Stimulated activated CD4-positive, alpha-beta T cell treated with anti-CD3 and anti-CD28 coated beads, Interleukin-15, amount 100 ng/mL, for 48 hours (primary cell): ENCODE measurements at places on chromosomes 2 and 18.
A peak's percentile ranks its signal among the peaks of the same experiment; 100 is the strongest.

- no peak for DNase-seq
These were observed 51.2 kb downstream of the CCDC148 start for GRCh38 chr2:158405341-158405740.

DNA sequence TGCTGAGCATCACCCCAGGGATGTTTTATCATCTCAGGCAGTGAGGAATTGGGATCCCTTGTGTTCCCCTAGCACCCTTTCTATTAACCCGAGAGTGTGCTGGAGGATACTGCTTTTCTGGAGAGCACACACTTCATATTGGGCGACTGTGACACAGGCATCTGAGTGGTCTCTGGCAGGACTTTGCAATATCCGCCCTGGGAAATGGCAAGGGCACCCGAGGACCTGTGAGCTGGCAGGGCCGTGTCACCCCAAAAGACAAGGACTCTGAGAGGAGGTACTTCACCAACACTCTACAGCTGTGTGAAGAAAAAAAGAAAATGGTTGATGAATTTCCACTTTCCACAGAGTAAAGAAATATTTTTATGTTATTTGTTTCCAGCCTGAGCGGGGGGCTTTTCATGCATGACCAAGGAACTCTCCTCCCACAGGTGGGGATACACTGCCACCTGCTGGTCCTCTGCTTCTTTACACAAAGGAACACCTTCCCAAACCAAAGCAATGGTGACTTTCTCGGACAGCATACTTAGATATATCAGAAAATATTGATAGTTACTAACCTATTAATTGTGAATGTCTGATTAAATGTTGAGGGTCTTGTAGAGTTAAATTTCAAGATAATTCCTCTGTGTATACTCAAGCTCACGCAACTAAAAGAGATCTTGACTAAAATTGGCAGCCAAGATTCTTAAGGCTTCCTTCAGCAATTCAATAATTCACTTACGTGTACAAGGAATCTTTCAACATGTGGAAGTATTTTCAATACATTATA, 45.9 kb upstream of the REG3G start:
- DNase-seq = no peak

DNA sequence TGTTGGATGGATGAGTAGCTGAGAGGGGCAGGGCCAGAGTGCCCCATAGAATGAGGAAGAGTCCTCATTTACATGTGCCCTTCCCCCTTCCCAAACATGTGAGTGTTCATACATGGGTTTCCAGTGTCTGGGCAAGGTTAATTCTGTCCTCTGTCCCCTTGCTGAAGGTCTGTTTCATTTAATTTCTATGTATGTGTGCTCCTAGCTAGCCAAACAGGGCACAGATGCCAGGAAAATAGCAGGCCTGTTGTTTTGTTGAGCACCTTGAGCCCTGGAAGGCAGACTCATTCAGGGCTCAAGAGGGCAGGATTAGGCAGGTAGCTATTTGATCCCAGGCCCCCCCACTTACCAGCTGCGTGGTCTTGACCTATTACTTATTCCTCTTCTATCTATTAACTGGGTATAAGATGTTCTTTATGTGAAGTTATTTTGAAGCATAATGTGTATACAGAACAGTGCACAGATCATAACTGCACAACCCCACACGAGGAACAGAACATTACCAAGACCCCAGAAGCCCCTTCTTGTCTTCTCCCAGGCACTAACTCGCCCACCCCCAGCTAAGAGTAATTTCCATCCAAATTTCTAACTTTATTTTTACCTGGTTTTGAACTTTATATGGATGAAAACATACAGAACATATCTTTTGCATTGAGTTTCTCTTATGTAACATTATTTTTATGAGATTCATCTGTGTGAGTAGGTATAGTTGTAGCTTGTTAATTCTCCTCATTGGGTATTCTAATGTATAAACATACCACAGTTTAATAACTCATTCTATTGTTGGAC, 164.3 kb downstream of the RPIA start:
- no peak for DNase-seq

GRCh38 chr2:160674146-160674750, 180.6 kb upstream of the RBMS1 start:
- DNase-seq = no peak

GRCh38 chr2:191245046-191245868, at the start of gene MYO1B:
Gene MYO1B, plus strand, starts transcription at chr2:191245404. Its CDS starts 31,492 bp downstream, at chr2:191276896.
- no peak for DNase-seq

- DNase-seq = no peak
These were observed 232.2 kb downstream of the THSD7B start for GRCh38 chr2:136997557-136997956.

GRCh38 chr2:231469583-231469950, 5.3 kb upstream of the NCL start:
- no peak for DNase-seq

- DNase-seq = peak; percentile 51
These were observed 3.3 kb upstream of the HJURP start for GRCh38 chr2:233857511-233858141.

- DNase-seq = no peak
These were observed 269.0 kb downstream of the TCF4 start for GRCh38 chr18:55318951-55319441.

- no peak for DNase-seq
These were observed 59.5 kb downstream of the LPIN1 start for GRCh38 chr2:11805920-11806319.

DNA sequence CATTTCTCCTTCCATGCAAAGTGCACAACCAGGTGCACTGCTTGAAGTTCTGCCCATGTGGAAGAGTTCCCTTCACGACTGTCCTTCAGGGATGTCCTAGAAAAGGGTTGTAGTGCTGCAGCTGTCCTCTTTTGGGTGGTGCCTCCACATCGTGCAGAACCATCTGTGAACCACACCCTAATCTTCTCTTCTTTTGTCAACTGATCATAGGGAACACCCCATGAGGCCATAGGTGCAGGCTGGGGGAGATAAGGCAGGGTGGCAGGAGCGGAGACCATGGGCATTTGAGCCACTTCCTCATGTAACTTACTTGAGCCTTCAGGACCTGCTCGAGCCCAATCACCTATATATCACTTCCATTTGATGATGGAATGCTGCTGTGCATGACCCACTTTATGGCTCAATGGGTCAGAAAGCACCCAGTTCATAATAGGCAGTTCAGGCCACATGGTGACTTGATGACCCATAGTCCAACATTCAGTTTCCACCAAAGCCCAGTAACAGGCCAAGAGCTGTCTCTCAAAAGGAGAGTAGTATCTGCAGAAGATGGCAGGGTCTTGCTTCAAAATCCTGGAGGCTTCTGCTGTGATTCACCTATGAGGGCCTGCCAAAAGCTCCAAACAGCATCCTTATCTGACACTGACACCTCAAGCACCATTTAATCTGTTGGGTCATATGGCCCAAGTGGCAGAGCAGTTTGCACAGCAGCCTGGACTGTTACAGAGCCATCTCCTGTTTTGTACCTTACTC, 84.7 kb upstream of the CYRIA start:
- DNase-seq = no peak

DNA sequence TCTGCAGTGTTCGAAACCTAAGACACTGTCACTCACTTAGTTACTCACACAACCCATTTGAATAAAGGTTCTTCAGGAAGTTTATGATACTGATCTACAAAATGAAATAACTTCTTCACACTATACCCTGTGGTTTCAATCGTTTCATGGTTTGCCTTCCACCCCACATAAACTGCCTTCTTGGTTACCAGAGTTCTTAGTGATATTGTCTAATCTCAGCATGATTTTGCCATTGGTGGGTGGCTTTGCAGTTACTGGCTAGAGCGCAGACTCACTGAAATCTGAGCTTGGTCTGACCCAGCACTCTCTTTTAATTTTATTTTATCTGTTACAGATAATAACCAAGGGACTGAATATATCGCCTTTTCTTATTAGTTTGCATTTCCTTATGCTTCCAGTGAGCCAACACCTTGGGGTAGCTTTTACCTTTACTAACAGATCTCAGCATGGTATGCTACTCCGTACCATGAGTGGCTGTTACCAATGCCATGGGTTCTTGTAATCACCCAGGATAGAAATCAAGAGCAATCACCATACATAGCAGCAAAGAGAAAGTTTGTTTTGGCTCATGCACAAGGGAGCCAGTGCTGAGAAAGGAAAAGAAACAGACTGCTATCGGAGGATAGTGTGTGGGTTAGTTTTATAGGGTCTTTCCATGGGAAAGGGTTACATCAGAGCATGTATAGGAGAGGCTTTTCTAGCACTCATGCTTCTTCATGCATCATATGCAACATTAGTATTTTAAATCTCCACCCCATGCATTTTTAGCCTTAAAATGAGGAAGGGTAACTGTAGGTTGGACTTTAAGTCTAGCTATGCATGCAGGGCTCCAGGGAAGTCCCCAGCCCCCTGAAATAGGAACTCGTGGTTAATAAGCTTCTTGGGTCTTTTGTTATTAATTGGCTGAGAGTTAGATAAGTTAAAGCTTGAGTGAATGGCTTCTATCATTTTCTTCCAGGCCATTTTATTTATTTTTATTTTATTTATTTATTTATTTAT, 33.3 kb downstream of the ANXA4 start:
- peak; percentile 22 for DNase-seq

DNA sequence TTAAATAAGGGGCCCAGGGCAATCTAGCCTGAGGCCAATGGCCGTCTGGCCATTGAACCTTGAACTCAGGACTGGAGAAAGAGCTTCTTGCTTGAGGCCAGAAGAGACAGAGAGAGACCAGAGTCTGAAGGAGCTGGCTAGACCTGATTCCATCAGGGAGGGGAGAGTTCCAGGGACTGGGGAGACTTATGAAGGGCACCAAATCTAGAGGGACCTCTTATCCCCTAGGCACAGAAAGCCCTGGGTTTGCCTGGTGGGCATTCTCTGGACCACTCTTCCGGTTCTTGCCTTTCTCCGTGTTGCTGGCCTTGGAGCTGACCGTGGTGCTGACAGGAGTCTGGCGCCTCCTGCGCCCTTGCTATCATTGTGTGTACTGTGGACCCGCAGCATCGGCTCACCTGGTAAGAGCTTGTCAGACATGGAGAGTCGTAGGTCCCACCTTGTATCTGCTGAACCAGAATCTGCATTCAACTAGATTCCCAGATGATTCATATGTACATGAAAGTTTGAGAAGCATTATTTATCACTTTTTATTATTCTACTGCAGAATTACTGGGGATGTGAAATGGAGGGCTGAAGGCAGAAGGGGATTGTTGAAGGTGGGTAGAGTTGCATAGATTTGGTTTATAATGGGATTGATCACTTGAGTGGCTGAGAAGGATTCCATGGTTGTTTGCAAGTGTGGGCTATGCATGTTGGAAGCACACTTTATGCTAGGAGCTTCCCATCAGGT, 4.3 kb upstream of the TRPM8 start:
- DNase-seq = peak; percentile 6

GRCh38 chr18:64720781-64721464, 572.0 kb upstream of the LINC00305 start:
- DNase-seq = no peak

DNA sequence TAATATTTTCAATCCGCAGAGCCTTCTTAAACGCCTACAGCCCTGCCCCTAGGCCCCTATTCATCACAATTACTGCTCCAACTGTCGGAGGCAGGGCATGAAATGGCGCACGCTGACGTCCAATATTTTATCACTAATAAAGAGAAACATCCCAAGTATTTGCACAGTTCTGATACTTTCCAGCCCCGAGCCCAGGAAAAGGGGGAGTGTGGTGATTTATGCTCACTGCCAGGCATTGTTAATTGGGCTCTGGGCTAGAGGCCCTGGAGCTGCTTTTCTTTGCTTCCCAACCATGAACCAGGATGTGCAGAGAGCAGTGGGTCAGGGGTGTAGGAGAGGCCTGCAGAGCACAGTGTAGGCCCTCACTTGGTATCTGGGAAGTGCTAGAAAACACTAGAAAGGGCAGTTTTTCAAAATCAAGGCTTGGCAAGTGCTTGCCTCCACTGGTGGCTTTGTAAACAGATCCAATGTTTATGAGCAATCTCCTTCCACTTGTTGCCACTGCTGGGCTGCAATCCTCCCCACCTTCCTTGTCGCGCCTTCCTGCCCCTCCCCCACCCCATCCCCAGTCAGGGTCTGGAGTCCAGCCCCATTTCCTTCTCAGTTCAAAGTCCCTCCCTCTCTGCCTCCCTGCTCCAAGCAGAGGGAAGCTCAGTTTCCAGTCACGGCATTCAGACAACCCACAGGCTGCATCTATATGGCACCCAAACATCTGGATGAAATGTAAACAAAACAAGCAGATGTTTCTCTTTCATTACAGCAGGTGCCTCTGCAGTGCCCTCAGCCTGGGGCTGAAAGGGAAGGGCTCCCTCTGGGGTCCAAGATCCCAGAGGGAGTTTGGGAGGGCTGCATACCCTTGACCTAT, 83.9 kb upstream of the PKDCC start:
- no peak for DNase-seq

DNA sequence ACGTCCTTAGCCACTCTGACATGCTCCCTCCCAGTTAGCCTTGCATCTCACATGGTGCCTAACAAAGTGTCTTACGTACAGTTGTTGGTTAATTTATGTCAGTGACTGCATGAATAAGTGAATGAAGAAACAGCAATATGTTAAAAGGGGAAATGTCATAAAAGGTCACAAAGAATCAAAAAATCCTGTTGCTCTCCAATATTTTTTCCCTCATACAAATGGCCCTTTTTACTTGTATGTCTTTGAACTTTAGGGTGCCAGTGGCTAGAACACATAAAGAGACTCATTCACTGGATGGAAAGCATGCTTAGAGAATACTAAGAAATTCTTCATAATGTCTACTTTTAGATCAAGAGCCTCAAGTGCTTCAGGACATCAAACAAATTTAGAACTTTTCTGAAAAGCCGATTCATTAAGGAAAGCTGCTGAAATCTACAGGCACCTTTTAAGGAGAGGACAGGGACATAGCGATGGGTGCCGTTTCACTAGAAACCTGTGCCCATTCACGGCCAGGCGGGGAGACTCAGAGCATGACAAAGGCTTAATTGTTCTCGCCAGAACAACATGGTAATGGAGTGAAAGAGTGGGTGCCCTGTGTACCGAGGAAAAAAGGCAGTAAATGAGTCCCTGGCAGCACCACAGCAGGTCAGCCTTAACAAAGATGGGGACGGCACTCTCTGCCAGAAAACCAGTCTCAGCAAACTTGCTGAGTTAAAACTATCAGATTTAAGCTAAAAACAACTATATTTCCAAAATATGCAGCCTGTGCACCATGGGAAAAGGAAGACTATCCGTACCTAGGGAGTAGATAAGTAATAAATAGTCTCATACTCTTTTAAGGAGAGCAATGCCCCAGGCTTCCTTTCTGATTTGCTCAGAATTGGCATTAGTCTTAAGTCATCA, 71.6 kb upstream of the SPTBN1 start:
- DNase-seq = no peak

DNA sequence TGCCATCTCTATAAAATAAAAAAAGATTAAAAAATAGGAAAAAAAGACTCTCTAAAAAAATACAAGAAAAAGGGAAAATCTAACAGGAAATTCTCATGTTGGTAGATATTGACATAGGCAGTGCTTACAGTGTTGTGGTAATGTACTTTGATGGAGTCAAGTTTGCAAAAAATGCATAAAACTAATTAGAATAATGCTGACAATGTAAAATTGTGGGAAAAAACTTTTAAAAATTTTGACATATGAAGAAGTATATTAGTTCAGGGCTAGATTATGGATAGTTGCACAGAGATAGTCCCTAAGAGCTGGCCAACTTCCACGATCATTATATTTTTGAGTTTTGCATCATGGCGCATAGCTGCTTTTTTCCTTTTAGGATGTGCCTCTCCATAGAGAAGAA, 72.7 kb downstream of the GBX2 start:
- no peak for DNase-seq
